ENCODE measurements at places on chromosomes 2 and 18.

- no peak for DNase-seq
Measured at GRCh38 chr2:52356556-52356955, 1324.6 kb upstream of the NRXN1 start.

GRCh38 chr2:1705557-1706076, 38.7 kb downstream of the PXDN start:
- no peak for DNase-seq

DNA sequence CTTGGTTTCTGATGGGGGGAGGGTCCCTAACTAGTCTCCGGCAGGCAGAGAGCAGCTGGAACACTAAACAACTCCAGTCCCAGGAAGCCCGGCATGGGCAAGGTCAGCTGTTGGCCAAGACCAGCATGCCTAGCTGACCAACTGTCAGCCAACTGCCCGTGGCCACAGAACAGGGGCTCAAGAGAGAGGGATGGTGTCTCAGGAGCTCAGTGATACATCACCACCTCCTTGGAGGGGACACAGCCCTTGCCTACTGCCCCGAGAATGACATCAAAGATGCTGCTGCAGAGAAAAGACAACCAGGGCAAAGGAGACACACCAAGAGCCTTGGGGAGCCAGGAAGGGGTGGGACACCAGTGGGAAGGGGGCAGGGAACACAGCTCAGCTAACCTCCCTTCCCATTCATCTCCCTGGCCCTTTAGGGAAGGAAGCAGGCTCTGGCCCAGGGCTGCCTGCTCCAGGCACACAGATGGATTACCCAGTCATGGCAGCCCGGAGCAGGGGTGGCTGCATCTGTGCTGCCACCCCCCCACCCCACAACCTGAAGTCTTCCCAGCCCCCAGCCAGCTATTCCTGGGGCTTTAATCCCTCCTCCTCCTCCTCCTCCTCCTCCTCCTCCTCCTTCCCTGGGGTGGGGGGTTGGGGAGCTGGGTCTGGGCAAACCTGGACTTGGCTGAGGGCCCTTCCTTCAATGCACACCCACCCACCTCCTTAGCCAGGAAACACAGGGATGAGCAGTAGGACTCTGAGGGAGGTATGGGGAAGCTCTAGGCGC, 1.9 kb downstream of the BIN1 start:
- no peak for DNase-seq

GRCh38 chr18:28588884-28589549, 412.1 kb upstream of the CDH2 start:
- DNase-seq = no peak

DNA sequence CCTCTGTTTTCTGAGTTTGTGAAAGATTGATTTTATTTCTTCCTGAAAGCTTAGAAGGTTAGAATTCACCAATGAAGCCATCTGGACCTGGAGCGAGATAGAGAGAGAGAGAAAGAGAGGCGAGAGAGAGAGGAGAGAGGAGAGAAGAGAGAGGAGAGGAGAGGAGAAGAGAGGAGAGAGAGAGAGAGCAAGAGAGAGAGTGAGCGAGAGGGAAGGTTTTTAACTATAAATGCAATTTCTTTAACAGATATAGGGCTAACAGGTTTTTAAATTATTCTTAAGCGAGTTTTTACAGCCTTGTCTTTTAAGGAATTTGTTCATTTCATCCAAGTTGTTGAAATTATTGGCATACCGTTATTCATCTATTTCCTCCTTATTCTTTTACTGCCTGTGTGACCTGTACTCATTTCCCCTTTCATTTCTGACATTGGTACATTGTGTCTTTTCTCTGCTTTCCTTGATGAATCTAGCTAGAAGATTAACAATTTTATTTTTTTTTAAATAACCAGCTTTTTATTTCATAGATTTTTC, 56.1 kb downstream of the BABAM2 start:
- DNase-seq = no peak

- DNase-seq = no peak
Measured at GRCh38 chr2:3597567-3597966, 2.7 kb downstream of the COLEC11 start.

- DNase-seq = no peak
Measured at GRCh38 chr18:79169958-79170555, 100.9 kb downstream of the ATP9B start.

DNA sequence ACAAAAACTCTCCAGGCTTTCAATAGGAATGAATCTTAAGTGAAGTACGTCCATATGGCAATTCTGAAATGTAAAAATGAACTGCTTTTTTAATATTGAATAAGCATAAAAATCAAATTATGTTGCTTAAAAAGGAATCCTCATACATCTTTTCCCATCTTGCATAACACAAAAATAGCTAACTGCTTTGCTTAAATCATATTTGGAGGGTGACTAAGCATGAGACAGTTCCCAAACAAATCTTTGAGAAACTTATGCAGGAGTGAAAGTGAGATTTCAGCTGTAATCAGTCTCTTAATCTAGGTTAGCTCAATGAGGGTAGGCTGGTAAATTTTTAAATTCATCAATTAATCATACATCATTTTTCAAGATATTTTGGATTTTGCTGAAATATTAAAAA, 111.5 kb downstream of the MBD5 start:
- DNase-seq = no peak

DNA sequence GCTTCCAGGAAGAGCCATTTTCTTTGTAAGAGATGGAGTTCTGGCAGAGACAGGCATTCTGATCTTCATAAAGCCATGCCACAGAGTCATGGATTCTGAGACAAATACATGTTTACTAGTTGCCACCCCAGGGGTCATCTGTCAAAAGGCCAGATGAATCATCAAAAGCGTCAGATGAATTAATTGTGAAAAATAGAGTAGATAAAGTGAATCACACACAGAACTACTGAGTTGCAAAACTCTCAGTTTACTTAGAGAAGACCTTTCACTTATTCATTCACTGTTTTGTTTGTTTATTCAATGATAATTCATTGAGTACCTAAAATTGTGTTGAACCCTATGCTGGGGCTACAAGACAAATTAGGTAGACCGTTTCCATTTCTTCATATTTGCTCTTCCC, 157.7 kb upstream of the SERPINE2 start:
- DNase-seq = no peak

- DNase-seq = no peak
Measured at GRCh38 chr2:32617599-32618189, 10.2 kb upstream of the TTC27 start.

DNA sequence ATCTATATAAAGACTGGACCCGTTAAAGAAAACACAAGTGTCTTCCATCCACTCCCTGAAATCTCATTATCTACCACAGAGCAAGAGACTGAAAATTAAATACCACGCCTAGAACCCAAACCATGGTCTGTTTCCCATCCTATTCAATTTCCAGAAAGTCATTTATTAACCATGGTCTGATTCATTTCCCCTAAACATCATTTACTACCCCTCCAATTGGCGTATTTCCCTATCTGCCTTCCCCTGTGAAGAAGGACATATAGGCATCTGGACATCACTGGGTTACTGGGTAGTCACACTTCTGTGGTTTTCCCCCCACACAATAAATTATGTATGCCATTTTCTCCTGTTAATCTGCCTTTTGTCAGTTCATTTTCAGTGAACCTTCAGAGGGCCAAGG, 30.8 kb downstream of the CCDC93 start:
- no peak for DNase-seq

- no peak for DNase-seq
Measured at GRCh38 chr2:220931491-220931890, 640.6 kb downstream of the EPHA4 start.

GRCh38 chr2:39550701-39551285, 113.7 kb upstream of the MAP4K3 start:
- DNase-seq = no peak

GRCh38 chr2:134019871-134020270, 234.0 kb upstream of the MGAT5 start:
- no peak for DNase-seq

GRCh38 chr18:72075040-72075439, 469.1 kb downstream of the CBLN2 start:
- no peak for DNase-seq

DNA sequence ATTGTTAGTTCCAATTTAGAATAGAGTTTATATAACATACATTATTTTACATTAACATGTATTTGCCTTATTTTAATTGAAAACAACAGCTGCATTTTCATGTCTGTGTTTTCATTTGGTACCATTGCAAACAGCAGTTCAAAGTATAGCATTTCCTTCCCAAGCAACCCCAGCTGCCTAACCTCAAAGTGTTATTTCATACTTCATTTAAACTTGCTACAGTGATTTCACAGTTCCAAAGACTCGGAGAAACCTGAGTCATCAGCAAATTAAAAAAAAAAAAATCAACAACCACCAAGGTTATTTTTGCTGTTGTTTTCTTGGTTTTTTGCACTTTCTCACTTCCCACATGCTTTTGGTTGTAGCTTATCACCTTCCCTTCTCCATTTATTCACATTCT, 236.5 kb upstream of the SPHKAP start:
- no peak for DNase-seq

DNA sequence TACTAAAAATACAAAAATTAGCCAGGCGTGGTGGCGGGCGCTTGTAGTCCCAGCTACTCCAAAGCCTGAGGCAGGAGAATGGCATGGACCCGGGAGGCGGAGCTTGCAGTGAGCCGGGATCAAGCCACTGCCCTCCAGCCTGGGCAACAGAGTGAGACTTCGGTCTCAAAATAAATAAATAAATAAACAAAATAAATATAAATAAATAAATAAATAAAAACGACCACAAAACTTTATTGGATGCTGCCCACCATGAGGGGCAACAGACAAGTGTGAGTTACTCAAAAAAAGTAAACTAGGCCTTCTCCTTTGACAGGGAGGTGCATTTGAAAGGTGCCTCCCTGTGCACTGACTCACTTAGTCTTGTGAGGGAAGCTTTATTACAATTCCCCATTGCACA, 50.4 kb downstream of the SLC4A1AP start:
- no peak for DNase-seq

DNA sequence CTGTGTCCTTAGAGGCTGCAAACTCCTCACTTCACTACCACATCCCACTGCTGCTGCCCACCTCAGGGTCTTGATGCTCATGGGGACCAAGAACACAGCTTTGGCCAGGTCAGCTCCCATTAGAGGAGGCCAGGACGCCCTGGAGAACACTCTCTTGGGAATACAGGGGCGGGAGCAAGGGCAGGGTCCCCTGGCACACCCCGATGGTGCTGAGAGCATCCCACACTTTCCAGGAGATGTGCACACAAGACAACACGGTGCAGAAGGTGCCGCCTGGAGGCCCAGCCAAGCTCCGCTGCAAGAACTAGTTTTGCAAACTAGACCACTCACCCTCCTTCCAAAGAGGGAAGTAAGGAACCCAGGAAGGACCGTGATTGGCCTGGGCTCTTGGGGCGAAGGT, 304.4 kb upstream of the SALL3 start:
- DNase-seq = no peak

DNA sequence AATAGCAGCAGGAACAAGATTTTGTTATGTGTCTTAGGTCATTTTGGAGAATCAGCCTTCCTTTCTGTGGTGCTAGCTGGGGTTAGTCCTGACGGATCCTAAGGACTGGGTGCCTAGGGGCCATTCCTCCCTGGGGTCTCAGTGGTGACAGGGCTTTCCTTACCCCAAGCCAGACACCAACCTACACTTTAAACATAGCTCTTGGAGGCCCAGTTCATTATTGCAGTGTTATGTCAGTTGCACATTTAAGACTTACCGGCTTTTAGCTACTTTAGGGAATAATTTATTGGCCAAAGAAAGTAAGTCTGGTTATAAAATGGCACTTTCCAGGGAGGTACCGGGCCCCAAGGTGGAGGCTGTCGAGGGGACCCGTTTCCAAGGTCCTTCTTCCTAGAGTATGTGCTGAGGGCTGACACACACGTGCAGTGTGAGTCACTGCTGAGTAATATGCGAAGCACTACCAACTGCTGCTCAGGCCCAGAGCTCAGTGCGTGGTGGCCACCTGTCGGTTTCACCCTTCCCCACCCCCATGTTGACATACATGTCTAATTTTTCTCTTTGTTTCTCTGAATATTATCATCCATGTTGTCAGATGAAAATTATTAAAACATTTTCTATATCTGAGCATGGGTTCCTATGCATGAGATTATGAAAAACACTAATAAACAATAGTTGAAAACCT, 37.0 kb upstream of the GRHL1 start:
- no peak for DNase-seq

GRCh38 chr2:192288295-192288694, 93.6 kb upstream of the TMEFF2 start:
- DNase-seq = no peak

- DNase-seq = no peak
Measured at GRCh38 chr2:6212491-6212890, 520.3 kb downstream of the SOX11 start.

- DNase-seq = no peak
Measured at GRCh38 chr18:54140641-54141040, 83.8 kb downstream of the MBD2 start.

GRCh38 chr2:18084376-18084775, 205.9 kb downstream of the KCNS3 start:
- DNase-seq = no peak

DNA sequence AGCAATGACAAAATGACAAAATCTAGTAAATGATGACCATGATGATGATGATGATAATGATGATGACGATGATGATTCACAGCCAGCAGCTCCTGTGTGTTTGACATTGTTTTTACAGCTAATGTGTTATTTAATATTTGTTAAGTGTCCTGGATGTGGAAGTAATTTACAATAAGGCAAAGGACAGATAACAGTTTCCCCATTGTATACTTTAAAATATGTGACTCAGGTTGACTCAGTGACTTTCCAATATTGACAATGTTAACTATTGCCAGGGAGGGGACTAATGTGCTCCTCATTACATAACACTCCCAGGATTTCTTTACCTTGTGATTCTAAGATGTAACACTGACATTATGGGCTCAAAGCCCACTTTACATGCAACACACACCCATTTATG, 602.2 kb downstream of the FBXO15 start:
- DNase-seq = no peak
